ENCODE measurements at places on chromosomes 12 and 14. TPM values are rescaled to one million over a fixed set of nuclear protein-coding genes. Genes with fewer than 3 reads are reported as not detected.

Gene SYNDIG1L
- total RNA-seq, result not detected

Gene TAS2R9
- total RNA-seq, result not detected

- DNase-seq, result no peak
Measured at GRCh38 chr12:67697443-67697842, 48.9 kb downstream of the DYRK2 start.

DNA sequence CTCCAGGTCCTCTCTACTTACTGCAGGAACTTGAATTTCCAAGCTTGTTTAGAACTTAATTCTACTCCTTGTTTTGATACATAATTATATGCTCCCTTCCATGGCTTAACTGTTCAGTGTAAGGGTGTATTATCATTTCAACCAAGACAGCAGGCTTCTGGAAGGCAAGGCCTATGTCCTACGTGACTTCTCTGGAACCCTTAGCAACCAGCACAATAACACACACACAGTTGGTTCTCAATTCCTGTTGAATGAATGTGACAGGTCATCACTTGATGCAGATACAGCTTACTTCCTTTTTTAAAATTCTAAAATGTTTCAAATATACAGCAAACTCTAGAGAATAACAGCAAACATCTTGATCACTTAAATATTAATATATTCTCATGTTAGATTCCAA is 77.7 kb upstream of the COCH start:
- no peak for DNase-seq

DNA sequence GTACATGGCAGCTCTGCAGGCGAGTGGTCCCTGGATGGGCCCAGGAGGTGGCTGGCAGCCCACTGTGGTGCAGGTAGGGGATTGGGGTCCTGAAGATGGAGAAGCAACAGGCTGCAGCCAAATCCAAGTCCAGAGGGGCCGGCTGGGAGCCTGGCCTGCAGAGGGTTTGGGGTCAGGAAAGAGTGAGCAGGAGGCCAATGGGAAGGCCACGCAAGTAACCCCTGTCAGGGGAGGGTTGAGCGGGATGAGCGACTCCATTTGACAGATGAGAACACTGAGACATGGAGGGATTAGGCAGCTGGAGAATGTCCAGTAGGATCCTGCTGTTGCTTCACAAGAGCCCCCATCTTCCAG is 136.0 kb downstream of the BCL11B start:
- no peak for DNase-seq

DNA sequence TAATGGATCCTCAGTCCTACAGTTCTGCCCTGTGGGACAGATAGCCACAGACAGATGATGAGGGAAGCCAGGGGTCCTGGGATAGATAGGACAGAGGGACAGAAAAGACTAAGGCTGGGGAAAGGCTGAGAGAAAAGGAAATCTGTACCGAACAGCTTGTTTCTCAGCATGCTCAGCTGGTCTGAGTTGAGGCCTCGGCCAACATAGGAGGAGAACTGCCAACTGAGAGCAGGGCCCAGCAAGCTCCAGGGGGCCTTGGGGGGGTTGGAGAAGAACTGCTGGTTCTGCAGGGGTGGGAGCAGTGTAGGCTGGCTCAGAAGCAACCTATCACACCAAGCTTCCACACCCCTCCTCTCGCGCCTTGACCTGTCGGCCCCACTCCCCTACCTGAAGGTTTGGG is 10.1 kb downstream of the IL23A start:
- no peak for DNase-seq
